CD4-positive, alpha-beta T cell treated with Interleukin-6 for 4 hours (primary cell): ENCODE measurements at places on chromosomes 3 and 15.

DNA sequence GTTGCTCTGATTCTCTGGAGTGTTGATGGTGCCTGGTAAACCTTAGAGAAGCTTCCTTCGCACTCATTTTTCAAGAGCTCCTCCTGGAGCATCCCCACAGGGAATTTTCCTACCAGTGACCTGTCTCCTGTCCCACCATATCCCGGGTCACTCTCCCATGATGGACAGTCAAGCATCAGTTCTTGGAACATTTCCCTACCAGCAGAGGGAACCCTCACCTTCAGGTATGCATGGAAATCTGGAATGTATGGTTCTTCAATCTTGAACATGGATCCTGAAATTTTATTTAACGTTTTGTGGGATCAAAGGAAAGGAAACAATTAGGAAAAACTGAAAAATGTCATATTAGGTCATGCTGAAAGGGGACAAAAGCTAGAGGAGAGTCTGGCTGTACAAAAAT, 153.8 kb downstream of the SPATA16 start:
- DNase-seq: no peak

GRCh38 chr3:157089455-157090221, 70.3 kb downstream of the CCNL1 start:
- DNase-seq: peak; percentile 55

GRCh38 chr15:41285285-41285684, 47.1 kb downstream of the OIP5 start:
- DNase-seq: no peak

GRCh38 chr3:122324871-122325323, at the start of gene CSTA:
Gene CSTA, plus strand, starts transcription at chr3:122325248. Its CDS starts 45 bp downstream, at chr3:122325293.
- DNase-seq: no peak

DNA sequence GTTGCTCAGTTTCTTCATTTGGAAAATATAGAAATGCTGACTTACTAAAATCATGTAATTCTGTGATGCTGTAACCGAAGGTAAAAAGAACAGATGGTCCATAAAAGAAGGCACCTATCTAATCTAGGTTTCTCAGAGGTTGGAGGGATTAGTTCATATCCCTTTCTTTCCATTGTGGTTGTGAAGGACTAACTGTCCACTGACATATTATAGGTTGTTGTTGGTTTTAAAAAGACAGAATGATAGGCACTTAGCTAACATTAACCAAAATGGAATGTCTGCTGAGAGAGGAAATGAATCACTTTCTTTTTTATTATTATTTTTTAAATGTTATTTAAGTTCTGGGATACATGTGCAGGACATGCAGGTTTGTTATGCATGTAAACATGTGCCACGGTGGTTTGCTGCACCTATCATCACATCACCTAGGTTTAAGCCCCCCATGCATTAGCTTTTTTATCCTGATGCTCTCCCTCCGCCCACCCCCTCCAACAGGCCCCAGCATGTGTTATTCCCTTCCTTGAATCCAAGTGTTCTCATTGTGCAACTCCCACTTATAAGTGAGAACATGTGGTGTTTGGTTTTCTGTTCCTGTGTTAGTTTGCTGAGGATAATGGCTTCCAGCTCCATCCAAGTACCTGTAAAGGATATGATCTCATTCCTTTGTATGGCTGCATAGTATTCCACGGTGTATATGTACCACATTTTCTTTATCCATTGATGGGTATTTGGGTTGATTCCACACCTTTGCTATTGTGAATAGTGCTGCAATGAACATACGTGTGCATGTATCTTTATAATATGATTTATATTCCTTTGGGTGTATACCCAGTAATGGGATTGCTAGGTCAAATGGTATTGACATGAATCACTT, 45.8 kb downstream of the ALDH1A2 start:
- DNase-seq: no peak

DNA sequence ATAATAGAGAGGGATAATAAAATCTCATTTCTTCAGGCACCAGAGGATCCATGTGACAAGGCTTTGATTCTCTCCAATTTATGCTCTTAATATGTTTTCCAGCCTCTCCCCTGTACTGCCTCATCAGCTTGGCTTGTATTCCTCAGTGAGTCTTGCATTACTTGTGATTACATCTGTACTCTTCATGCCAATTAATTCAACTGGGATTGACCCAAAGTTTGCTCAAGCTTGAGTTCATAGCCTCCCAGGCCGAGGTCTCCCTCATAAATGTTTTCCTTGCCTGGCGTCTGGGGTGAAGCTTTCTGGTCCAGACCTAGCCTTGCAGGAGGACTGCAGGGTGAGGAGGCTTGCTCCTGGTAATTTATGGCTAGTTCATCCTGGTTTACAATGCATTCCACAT, 146.9 kb downstream of the CHST2 start:
- DNase-seq: no peak

DNA sequence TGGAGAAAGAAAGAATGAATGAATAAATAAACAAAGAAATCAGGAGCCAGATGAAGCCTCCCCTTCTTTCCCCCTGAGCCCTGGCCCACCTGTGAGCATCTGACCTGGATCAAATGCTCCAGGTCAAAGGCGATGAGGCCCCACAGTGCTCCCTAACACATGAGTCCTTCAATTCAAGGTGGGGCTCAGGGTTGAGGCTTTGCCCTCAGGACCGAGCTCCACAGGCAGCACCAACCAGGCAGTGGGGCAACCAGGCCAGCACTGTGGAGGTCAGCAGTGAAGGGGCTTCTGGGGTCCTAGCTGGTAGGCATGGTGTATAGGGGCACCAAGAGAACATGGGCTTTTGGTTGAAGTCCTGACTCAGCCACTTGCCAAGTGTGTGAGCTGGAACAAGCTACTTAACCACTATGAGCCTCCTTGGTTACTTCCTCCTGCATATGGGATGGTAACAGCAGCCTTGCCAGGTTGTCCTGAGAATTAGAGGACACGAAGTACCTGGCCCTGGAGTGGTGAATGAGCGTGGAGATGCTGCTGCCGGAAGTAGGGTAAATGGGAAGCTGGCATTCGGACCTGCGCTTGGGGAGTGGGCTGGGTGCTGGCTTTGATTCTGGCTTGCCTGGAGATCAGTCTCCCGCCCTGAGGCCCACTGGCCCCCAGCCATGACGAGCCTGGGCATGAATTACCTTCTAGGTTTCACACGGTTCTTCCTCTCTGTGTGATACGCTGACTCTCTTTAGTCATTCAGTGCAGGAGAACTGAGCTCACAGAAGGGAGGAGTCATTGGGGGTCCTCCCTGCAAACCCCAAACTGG, 10.0 kb upstream of the PAQR5 start:
- DNase-seq: no peak

DNA sequence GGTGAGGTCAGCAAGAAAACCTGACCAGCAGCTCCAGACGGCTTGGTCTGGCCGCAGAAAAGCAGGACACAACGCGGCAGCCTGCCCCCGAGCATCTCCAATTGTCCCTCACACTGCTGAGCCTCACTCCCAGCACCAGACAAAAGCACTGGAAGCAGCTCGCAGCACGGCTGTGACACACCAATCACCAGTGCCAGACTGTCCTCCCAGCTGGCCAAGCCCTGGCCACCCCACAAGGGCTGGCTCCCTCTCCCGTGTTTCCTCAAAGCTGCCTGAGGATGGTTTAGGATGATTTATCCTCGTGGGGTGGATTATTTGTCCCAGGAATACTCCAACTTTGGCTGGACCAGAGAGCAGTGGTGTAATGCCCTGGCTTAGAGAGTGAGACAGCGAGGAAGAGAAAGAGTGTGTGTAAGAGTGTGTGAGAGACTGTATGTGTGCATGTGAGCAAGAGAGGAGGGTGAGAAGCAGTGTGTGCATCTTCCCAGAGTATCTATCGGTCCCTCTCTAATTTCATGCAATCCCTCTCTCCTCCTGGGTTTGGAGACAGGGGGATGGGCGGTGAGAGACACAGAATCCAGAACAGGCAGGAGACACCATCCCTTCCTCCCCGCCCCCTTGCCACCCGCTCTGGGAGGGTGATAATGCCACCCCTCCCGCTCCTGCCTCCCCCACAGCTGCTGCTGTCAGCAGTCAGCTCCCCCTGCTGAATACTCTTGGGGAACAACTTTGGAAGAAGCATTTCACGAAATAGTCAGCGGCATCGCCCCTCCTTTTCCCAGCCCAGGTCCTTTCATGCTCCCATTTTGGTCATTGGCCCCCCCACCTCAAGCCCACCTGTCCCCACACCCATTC, 34.2 kb downstream of the SEMA5B start:
- DNase-seq: no peak

DNA sequence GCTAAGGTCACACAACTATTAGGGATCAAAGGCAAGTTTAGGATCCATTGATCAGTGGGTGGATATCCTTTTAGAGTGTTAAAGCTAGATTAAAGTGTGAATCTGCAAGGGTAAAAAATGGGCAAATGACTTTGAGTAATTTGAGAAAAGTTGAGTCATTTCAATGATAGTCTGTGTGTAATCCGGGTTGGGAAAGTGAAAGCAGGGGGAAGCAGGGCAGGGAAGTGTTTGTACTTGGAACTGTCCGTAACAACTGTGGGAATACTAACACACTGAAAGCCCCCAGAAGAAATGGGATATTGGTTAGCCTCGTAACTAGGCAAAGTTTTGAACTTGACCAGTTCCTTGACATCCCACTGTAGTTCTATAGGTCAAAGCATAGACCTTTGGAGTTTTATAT, 187.2 kb upstream of the SLITRK3 start:
- no peak for DNase-seq

- no peak for DNase-seq
Measured at GRCh38 chr3:23052620-23053019, 150.5 kb upstream of the UBE2E2 start.

DNA sequence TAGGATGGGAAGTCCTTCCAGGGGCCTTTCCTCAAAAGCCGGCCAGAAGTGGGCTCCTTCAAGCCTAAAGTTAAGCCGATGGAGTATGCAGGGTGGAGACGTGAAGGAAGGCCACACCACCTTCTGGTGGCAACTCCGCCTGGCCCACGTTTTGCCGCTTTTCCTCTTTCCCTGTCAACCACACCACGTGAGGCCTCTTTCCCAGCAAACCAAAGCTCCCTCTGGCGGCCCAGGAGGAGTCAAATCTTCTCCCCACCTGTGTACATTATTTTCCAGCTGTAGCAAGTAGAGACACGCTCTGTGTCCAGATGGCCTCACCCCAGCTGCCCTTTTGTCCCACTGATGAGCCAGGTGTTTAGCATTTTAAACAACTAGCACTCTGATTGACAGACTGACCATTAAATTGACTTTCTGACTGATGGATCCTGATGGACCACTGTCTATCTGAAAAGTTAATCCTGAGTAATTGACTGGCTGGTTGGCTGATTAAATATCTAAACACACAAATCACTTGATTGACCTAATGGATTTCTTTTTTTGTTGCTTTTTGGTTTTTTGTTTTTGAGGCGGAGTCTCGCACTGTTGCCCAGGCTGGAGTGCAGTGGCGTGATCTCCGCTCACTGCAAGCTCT, 59.6 kb upstream of the ZBTB38 start:
- DNase-seq: no peak

DNA sequence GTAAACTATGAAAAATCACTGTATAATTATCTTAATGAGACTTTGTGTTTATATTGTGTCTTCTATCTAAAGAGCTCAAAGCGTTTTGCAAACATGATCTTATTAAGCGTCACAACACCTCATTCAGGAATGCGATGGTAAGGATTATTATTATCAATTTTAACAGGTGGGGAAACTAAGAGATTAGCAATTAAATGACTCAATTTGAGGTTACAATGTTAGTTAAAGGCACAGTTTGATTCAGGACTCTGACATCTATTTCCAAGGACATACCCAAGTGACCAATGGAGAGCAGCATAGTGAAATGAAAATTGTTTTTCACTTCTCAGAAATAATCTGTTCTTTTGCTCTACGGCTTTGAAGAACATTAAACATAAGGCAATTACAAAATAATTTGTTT, 74.6 kb downstream of the FMN1 start:
- no peak for DNase-seq

DNA sequence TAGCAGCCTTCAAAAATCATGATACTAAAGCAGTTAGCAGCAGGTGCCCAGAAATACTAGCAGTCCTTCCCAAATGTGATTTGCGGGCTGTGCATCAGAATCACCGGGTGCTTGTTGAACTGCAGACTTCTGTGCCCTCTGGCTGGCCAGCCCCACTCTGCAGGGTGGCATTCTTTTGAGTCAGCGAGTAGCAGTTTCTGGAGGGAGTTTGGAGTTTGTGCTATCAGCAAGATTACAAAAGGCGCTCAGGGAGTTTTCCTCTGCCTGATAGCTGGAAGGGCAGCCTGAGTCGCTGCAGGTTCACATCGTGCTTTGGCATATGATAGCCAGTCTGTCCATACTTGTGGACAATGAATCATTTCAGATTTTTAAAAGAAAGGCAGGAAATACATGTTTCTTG, 57.6 kb downstream of the CLDN11 start:
- no peak for DNase-seq

GRCh38 chr15:88607951-88608350, 13.2 kb upstream of the AEN start:
- no peak for DNase-seq

- DNase-seq: no peak
Measured at GRCh38 chr3:156782921-156783320, 43.2 kb upstream of the LEKR1 start.

DNA sequence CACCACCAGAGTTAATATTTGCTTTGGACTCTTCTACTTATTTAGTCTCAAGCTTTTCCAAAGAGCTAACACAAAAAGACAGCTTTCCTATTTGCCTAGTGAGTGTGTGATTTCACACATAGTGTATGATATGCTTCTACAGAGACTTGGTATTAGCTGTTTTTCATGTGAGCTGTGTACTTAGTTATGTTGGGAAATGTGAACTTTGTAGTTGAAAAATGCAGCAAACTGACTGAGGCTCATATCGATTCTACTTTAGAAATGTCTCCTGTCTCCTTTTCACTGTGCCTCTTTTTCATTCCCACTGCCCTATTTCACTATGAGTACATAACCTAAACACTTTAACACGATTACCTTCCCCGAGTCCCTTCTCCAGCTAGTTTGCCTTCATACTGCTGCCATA, 136.5 kb downstream of the ALCAM start:
- no peak for DNase-seq

DNA sequence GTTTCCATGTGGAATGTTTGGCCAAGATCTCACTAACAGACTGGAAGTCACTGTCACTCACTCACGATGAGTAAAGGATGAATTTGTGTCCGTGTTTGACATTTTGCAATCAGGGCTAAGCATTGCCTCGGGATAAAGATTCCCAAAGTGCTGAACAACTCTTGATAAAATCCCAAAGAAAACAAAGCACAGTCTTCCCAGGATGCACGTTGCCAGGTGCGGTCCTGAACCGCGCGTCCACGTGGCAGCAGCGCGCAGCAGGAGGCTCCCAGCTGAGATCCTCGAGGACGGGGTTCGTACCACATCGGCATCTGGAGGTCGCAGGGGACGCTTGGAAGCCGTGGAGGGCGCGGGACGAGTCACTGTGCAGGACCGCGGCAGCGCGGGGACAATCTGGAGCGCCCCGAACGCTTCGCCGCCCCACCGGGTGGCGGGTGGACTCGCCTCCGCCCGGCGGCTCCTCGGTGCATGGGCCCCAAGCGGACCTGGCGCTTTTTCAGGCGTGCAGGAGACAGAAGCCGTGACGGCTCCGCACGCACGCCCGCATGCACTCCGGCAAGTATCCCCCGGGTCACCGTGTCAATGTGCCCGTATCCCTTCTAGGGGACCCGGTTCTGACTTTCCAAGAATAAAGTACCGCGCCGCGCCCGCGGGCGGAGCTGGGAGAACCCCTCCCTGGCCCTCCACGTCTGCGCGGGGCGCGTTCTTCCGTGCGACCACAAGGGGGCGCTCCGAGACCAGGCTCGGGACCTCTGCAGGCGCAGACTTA, 17.7 kb downstream of the CPN2 start:
- DNase-seq: peak; percentile 89
